ENCODE measurements at places on chromosomes 2 and 18. TPM values are rescaled to one million over a fixed set of nuclear protein-coding genes. Genes with fewer than 3 reads are reported as not detected.
A peak's percentile ranks its signal among the peaks of the same experiment; 100 is the strongest.

DNA sequence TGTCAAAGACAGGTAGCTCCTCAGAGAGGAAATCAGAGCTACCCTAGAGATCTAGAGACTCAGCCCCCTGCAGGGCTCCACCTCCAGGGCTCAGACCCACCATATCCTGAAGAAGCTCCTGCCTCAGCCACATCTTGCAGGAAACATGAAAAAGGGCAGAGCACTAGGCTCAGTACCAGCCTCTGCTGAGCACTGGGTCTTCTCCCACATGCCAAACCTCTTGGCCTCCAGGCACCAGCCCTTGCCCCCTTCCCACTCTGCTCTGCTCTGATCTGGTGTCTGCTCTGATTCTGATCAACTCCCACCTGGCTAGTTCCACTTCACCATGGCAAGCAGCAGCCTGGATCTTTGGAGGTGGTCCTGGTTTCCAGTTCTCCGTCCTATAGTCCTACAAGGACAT is 114.3 kb upstream of the SLC66A3 start:
- no peak for DNase-seq

DNA sequence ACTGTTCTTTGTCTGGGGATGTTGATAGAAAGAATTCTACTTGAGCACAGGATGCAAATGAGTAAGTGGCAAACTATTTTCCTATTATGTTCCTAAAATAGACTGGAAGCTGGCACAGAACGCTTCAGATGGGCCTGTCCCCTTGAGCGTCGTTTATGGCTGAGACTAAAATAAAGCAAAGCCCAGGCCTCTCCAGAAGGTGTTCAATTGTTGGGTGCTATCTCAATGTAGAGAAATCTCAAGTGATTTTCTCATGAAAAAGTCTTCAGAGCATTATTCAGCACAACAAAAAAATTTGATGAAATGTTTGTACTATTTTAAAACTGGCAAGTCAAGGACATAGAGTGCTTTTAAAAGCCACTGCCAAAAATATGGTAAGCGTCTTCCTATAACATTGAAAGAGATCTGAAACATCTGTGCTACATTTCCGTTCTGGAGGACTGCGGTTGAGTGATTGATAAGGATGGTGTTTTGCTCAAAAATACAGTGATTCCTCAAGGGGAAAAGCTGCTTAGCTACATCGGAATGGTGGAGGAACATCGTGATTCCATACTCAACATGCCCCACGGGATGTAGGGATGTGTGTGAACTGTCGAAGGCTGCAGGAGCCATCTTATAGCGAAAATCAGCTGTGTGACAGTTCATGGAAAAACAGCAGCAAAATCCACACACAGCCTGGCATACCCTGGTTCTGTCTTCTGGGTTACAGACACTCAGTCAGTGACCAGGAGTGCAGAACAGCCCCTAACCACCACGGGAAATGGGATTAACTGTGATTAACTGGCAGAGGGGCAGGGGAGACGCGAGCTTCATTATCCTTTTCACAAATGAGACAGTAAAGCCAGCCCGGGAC is 10.4 kb upstream of the LRRFIP1 start:
- no peak for DNase-seq

DNA sequence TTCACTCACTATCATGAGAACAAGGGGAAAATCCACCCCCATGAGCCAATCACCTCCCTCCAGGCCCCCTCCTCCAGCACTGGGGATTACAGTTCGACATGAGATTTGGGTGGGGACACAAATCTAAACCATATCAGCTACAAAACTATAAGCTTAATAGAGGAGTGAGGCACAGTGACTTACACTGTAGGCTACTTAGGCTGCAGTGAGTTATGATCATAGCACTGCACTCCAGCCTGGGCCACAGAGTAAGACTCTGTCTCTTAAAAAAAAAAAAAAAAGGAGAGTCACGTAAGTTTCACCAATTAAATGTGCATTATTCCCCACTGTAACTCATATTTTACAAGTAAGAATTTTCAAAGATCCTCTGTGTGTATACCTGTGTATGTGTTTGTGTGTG is 26.2 kb upstream of the COLEC12 start:
- no peak for DNase-seq

DNA sequence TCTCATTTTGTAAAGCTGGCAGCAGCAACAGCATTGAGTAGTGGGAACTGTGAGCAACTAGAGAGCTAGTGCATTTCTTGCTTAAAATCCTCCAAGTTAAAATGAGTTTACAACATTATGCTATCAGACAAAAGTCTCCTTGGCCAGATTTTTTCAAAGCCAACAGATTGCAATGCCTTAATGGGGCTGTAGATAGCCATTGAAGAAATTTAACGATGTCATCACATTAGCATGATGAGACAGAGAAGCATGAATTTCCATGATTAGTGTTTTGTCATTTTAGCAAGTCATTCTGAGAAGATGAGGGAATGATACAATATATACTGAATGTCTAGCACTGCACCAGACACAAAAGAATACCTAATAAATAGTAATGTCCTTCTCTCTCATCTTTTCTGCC is 307.5 kb upstream of the REG3G start:
- DNase-seq: no peak

GRCh38 chr2:18976168-18976961 is 382.1 kb downstream of the OSR1 start:
- DNase-seq: no peak

GRCh38 chr2:228224410-228224809 is 42.9 kb upstream of the SPHKAP start:
- peak; percentile 16 for DNase-seq

GRCh38 chr18:41745166-41746049 is 209.6 kb upstream of the PIK3C3 start:
- DNase-seq: peak; percentile 69

DNA sequence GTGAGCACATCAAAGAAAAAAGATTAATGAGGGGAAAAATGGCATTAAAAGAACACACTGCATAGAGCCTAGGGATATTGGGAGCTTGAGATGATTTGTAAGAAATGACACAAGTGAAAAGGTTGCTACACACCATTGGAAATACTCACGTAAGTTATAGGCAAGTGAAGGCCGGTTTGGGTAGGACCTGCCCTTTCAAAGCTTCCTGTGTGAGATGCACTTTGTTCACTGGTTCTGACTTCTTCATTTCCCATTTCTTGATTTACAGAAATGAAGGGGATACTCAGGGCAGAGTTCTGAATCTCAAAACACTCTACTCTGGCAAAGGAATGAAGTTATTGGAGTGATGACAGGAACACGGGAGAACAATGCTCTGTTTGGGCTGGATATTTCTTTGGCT is at the start of gene IL18RAP:
Gene IL18RAP, plus strand, starts transcription at position 251 of the 400 bp plus-strand sequence. Its CDS starts 118 bp downstream, at position 369.
- DNase-seq: no peak

- DNase-seq: no peak
These were observed 100.5 kb upstream of the ODC1 start for GRCh38 chr2:10548626-10549025.

DNA sequence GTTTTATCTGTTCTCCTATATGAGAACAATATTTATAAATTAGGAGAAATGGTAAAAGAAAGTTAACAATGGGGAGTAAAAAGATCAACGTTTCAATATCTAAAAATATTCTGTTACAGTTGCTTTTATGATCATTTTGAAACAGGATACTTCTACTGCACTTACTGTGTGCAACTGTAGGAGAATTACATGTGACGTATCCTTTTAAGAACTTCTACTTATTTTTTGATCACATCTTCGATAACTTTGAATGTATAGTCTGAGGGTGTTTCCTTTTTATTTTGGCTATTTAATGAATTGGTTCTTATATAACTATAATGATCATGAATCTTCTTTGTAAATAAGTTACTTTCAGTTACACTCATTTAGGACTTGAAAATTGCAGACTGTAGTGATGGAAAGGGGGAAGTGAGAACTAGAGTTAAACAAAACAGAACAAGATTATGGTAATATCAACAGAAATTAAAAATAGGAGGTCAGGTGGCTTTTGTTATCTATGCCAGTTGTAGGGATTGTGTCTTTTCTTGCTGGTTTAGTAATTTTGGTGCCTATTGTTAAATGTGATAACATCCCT is 109.9 kb downstream of the MSTN start:
- no peak for DNase-seq

Gene TACR1
- not detected for total RNA-seq

Gene DES
- total RNA-seq: not detected

Gene SP140
- total RNA-seq: 10.9 TPM

Gene SP100
- total RNA-seq: 173 TPM

Gene BCL2
- total RNA-seq: 4.0 TPM

Gene DUSP28
- total RNA-seq: 5.1 TPM

Gene GALR1
- total RNA-seq: not detected
